Sigmoid colon (tissue), 7 donors: ENCODE measurements at places on chromosomes 16 and 17. TPM values are rescaled to one million over a fixed set of nuclear protein-coding genes. Genes with fewer than 3 reads are reported as not detected.

DNA sequence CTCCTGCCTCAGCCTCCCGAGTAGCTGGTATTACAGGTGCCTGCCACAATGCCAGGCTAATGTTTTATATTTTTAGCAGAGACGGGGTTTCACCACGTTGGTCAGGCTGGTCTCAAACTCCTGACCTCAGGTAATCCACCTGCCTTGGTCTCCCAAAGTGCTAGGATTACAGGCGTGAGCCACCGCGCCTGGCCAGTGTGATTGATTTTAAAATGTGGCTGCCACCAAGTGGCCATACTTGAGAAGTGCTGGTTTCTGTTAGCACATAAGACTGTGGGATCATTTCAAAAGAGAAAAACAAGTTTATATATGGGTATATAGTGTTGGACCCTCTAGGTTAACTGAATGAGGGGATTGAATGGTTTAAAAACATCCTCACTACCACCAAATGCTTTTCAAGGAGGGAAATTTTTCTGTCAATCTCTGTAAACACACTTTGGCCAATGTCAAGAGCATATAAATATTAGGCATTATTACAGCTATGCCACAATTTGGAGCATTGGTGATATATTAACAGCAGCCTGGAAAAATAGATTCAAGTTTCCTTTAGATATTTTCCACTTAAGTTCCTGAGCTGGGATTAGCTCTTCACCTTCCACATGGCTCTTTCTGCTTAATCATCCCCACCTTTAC lies 13.5 kb upstream of the DHRS13 start:
- H3K27ac ChIP-seq, result no peak overlapping the region
- H3K4me3 ChIP-seq, result no peak overlapping the region
- peaks cover 85% of the 10 kb centered on the region for H3K36me3 ChIP-seq
- DNase-seq, result no peak
- no peaks in the 10 kb centered on the region for H3K27me3 ChIP-seq

DNA sequence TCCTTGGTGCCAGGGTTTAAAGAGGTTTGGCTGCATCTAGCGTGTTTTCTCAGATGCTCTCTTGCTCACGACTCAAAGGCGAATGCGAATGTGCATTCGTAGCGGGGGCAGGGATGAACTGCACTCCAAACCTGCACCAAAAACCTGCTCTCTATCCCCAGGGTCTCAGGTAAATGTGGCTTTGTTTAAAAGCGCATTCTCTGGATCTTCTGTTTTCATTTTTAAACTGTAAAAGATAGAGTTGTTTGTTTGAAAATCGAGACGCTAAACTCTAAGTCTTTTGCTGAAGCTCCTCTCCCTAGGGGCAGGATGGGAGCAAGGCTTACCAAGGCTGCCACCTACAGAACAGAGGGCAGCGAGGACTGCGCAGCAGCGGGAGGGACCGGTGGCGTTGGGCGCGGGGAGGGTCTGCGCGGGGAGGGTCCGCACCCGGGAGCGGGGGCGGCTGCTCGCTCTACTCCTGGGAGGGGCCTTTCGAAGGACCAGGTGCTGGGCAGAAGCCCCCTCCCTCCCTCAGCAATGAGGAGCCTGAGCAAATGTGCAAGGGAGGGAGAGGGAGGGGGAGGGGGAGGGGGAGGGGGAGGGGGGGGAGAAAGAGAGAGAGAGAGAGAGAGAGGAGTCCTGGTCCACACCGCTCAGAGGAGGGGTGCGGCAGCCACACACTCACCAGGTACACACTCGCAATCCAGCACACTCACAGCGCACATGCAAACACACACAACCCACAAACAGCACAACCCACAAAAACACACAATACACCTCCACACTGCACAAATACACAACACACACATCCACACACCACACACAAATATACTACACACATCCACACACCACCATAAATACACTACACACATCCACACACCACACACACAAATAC lies 142.8 kb downstream of the GRIN2A start:
- H3K27ac ChIP-seq, result no peak overlapping the region
- no peaks in the 10 kb centered on the region for H3K27me3 ChIP-seq
- peaks cover 8% of the 10 kb centered on the region for H3K4me1 ChIP-seq
- DNase-seq, result no peak
- peak overlapping the region; percentile 40 for H3K4me3 ChIP-seq

- no peak overlapping the region for H3K27ac ChIP-seq
- H3K4me3 ChIP-seq, result no peak overlapping the region
- no peaks in the 10 kb centered on the region for H3K27me3 ChIP-seq
- no peak for DNase-seq
- peaks cover 7% of the 10 kb centered on the region for H3K4me1 ChIP-seq
- no peaks in the 10 kb centered on the region for H3K36me3 ChIP-seq
These were observed 3.3 kb downstream of the RND2 start for GRCh38 chr17:43028221-43028861.

CHD3 gene
- total RNA-seq, result 147 TPM

IGSF6 gene
- 0.83 TPM for total RNA-seq

- no peaks in the 10 kb centered on the region for H3K36me3 ChIP-seq
- no peaks in the 10 kb centered on the region for H3K27me3 ChIP-seq
- no peak overlapping the region for H3K27ac ChIP-seq
- peaks cover 13% of the 10 kb centered on the region for H3K4me1 ChIP-seq
- DNase-seq, result no peak
These were observed 12.6 kb downstream of the SLC5A10 start for GRCh38 chr17:18964550-18964949.

DNA sequence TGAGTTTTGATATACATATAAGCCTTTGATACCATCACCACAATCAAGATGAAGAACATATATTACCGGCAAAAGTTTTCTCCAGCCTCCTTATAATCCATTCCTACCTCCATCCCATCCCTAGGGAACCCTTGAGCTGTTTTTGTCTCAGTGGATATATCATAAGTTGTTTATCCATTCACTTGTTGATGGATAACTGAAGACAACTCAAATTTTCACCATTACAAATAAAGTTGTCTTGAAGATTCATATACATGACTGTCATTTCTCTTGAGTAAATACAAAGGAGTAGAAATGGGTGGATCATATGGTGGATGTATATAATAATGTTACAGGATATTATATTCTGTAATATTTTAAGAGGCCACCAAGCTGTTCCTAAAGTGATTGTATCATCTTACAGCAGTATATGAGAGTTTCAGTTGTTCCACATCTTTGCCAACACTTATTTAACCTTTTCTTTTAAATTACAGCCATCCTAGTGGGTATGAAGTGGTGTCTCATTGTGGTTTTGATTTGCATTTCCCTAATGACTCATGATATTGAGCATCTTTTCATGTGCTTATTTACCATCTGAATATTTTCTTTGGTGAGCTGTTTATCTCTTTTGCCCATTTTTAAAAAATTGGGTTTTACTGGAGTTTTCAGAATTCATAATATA lies 17.4 kb downstream of the NF1 start:
- no peaks in the 10 kb centered on the region for H3K36me3 ChIP-seq
- H3K4me3 ChIP-seq, result no peak overlapping the region
- no peak for DNase-seq
- no peaks in the 10 kb centered on the region for H3K27me3 ChIP-seq
- no peak overlapping the region for H3K27ac ChIP-seq

DNA sequence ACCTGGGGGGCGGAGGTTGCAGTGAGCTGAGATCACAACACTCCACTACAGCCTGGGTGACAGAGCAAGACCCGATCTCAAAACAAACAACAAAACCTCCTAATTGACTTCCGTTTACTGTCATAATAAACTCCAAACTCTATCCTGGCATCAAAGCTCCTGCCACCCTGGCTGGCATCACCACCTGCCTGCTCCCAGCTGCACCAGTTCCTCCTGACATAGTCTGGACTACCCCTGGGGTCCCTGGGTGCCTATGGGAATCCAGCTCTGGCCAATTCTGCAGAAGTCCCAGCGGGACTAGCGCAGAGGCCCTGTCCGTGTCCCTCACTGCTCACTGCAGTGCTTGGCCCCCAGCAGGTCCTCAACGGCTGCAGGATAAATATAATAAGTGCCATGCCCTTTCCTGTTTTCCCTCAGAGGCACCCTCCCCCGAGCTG lies 723 bp downstream of the NTHL1 start:
- H3K4me3 ChIP-seq, result peak overlapping the region; percentile 95
- DNase-seq, result no peak
- H3K4me1 ChIP-seq, result peaks cover 24% of the 10 kb centered on the region
- no peaks in the 10 kb centered on the region for H3K27me3 ChIP-seq
- peak overlapping the region; percentile 82 for H3K27ac ChIP-seq

DNA sequence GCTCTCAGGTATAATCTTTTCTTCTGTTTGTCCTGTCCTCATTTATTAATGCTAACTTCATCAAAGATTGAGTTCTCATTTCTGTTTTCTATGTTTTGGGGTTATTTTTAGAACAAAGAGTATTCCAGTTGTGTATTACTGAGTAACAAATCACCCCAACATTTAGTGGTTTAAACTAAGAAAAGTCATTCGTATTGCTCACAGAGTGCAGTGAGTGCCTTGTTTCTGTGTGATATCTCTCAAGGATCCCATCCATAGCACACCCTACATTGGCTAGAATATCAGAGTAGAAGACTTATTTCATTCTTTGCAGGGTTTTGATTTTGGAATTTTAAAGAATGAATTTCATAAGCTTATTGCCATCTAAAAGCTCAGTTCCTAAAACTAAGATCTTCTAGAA lies 72.1 kb downstream of the VMP1 start:
- no peaks in the 10 kb centered on the region for H3K27me3 ChIP-seq
- no peak overlapping the region for H3K4me3 ChIP-seq
- peaks cover 14% of the 10 kb centered on the region for H3K4me1 ChIP-seq
- no peak overlapping the region for H3K27ac ChIP-seq
- H3K36me3 ChIP-seq, result peaks cover 9% of the 10 kb centered on the region

KRT32 gene
- not detected for total RNA-seq

GRCh38 chr16:79163691-79164387 lies 436.7 kb downstream of the MAF start:
- no peak overlapping the region for H3K4me3 ChIP-seq
- H3K27me3 ChIP-seq, result no peaks in the 10 kb centered on the region
- no peaks in the 10 kb centered on the region for H3K36me3 ChIP-seq
- H3K27ac ChIP-seq, result no peak overlapping the region
- H3K4me1 ChIP-seq, result peaks cover 10% of the 10 kb centered on the region

GRCh38 chr16:68343137-68343536 lies 32.3 kb downstream of the PRMT7 start:
- no peaks in the 10 kb centered on the region for H3K4me1 ChIP-seq
- DNase-seq, result no peak
- no peak overlapping the region for H3K27ac ChIP-seq

DPEP3 gene
- not detected for total RNA-seq

DNA sequence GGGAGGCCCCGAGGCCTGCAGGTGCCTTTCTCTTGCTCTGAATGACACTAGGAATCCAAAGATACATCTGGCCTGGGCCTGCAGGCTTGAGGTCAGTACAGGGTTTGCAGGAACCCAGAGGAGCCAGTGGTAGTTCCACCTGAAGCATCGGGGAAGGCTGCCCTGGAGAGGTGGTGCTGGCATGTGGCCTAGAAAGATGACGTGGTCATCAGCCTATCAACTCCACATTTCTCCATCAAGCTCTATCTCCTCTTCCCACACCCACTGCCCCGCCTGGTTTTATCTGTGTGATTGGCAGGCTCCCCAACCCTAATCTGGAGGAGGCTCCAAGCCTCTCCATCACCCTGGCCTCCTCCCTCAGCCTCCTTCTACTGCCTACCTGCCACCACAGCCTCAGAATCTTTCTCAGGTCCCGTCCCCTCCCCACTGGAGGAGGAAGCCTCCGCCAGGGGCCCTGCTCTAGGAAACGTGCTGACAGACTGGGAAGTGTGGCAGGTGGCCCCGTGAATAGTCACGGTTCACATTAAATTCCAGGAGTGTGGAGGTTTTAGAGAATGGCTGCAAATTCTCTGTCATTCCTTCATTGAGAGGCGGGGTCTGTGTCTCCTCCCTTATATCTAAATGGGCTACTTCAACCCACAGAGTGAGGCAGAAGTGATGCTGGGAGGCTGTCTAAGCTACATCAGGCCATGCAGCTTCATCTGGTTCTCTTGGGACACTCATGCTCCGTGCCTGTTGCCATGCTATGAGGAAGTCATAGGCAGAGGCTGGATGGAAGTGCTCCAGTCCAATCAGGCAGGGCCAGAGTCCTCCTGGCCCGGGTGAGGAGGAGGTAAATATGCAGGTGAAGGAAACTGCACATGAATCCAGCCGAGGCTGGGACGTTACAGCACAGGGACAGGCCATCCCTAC lies 11.4 kb upstream of the MAP2K3 start:
- peaks cover 19% of the 10 kb centered on the region for H3K4me1 ChIP-seq
- DNase-seq, result no peak
- no peaks in the 10 kb centered on the region for H3K36me3 ChIP-seq
- H3K27ac ChIP-seq, result no peak overlapping the region
- no peak overlapping the region for H3K4me3 ChIP-seq

AATK gene
- 0.16 TPM for total RNA-seq

GPS1 gene
- 71.5 TPM for total RNA-seq

DVL2 gene
- total RNA-seq, result 38.2 TPM

GRCh38 chr17:48543107-48543853 lies 1.6 kb downstream of the HOXB2 start:
- peak overlapping the region; percentile 85 for H3K4me3 ChIP-seq
- no peaks in the 10 kb centered on the region for H3K27me3 ChIP-seq
- peaks cover 4% of the 10 kb centered on the region for H3K36me3 ChIP-seq
- peak; percentile 83 for DNase-seq

- H3K4me1 ChIP-seq, result no peaks in the 10 kb centered on the region
- DNase-seq, result peak; percentile 2
- no peaks in the 10 kb centered on the region for H3K27me3 ChIP-seq
- H3K36me3 ChIP-seq, result no peaks in the 10 kb centered on the region
- H3K4me3 ChIP-seq, result no peak overlapping the region
These were observed 18.0 kb downstream of the SLC5A11 start for GRCh38 chr16:24863582-24864437.

- H3K36me3 ChIP-seq, result peaks cover 21% of the 10 kb centered on the region
- peaks cover 37% of the 10 kb centered on the region for H3K4me1 ChIP-seq
- no peak for DNase-seq
- H3K27me3 ChIP-seq, result no peaks in the 10 kb centered on the region
- peak overlapping the region; percentile 93 for H3K27ac ChIP-seq
These were observed 76.6 kb downstream of the ABCC6 start for GRCh38 chr16:16146380-16147315.

- DNase-seq, result peak; percentile 92
- peak within 1 kb of the TSS; percentile 95 for H3K27ac ChIP-seq
- H3K4me1 ChIP-seq, result peaks cover 29% of the 10 kb centered on the region
- no peaks in the 10 kb centered on the region for H3K27me3 ChIP-seq
- H3K36me3 ChIP-seq, result no peaks in the 10 kb centered on the region
These were observed at the start of gene MPP2 for GRCh38 chr17:43907425-43907981. TSS of gene MPP2 (minus strand) at chr17:43907536. CDS start at chr17:43904460, 3,076 bp downstream.

DNA sequence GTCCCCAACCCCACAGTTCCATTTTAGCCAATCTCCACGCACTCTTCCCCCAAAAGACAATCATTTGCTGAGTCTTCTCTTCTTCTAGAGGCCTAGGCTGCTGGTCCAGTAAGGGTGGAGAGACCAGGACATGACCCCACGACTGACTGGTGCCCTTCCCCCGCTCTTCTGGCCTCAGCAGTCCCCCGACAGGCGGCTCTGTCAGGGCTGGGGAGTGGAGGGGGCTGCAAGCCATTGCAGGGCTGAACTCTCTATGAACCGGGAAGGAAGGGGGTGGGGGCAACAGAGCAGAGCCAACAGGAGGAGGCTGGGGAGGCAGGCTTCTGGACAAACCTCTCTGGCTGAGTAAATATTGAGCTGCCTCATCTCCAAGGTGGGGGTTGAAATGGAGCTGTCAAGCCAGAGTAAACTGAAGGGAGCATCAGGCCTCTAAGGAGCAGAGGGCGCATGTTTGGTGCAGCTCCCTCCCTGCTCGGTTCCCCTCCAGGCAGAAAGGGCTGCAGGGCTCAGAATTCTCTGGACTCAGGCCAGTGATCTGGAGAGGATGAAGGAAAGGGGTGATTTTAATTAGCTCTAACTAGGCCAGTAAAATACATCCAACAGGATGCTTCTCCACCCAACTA lies 8.7 kb downstream of the HOXB1 start:
- peaks cover 24% of the 10 kb centered on the region for H3K4me1 ChIP-seq
- H3K27ac ChIP-seq, result no peak overlapping the region

SLC16A6 gene
- 0.14 TPM for total RNA-seq

- no peaks in the 10 kb centered on the region for H3K36me3 ChIP-seq
- H3K4me1 ChIP-seq, result peaks cover 33% of the 10 kb centered on the region
- no peak overlapping the region for H3K27ac ChIP-seq
- no peaks in the 10 kb centered on the region for H3K27me3 ChIP-seq
These were observed 158.6 kb upstream of the ZNF267 start for GRCh38 chr16:31714903-31715504.
